ENCODE measurements at places on chromosomes 13 and 19. TPM values are rescaled to one million over a fixed set of nuclear protein-coding genes. Genes with fewer than 3 reads are reported as not detected.
A peak's percentile ranks its signal among the peaks of the same experiment; 100 is the strongest.

Gene ERICH4
- total RNA-seq: not detected

Gene ZNF607
- 8.8 TPM for total RNA-seq

Gene LILRB3
- total RNA-seq: 0.31 TPM

Gene LCP1
- 834 TPM for total RNA-seq

Gene CATSPERD
- total RNA-seq: not detected

Gene SYNE4
- total RNA-seq: 4.8 TPM

Gene KCTD12
- 6.6 TPM for total RNA-seq

GRCh38 chr19:50844296-50844935, 10.3 kb upstream of the KLK3 start:
- H3K36me3 ChIP-seq: no peaks in the 10 kb centered on the region
- H3K27ac ChIP-seq: no peak overlapping the region
- peaks cover 41% of the 10 kb centered on the region for H3K27me3 ChIP-seq
- no peak overlapping the region for H3K4me3 ChIP-seq

DNA sequence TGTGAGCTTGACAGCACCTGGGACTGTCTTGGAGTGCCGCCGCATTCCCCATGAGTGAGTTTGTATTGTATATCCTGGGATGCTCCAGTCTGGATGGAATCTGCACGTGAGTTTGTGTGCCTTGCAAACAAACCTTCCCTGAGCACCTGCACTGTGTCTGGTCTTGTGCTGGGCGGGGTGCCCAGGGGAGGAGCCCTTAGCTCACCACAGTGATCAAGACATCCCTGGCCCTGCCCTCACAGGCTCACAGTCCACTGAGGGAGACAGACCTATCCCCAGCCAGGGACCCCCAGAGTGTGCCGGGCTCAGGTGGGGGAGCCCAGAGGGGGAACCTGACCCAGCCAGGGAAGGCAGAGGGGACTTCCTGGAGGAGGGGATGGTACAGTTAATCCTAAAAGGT, 1.7 kb upstream of the BCAM start:
- no peaks in the 10 kb centered on the region for H3K4me1 ChIP-seq
- no peak overlapping the region for H3K4me3 ChIP-seq
- H3K36me3 ChIP-seq: no peaks in the 10 kb centered on the region
- H3K27me3 ChIP-seq: peaks cover 21% of the 10 kb centered on the region

- H3K4me1 ChIP-seq: peaks cover 10% of the 10 kb centered on the region
- DNase-seq: no peak
- no peaks in the 10 kb centered on the region for H3K36me3 ChIP-seq
- no peak overlapping the region for H3K4me3 ChIP-seq
These were observed 158.9 kb downstream of the ZIC5 start for GRCh38 chr13:99812625-99813024.

GRCh38 chr13:92097337-92097903, 699.0 kb downstream of the GPC5 start:
- no peaks in the 10 kb centered on the region for H3K36me3 ChIP-seq
- H3K4me3 ChIP-seq: no peak overlapping the region
- H3K4me1 ChIP-seq: no peaks in the 10 kb centered on the region
- no peak overlapping the region for H3K27ac ChIP-seq
- DNase-seq: no peak
- no peaks in the 10 kb centered on the region for H3K27me3 ChIP-seq

GRCh38 chr13:43573361-43573740, 213.4 kb downstream of the ENOX1 start:
- no peaks in the 10 kb centered on the region for H3K36me3 ChIP-seq
- H3K27ac ChIP-seq: no peak overlapping the region
- peaks cover 8% of the 10 kb centered on the region for H3K4me1 ChIP-seq
- H3K27me3 ChIP-seq: peaks cover 45% of the 10 kb centered on the region
- no peak for DNase-seq

DNA sequence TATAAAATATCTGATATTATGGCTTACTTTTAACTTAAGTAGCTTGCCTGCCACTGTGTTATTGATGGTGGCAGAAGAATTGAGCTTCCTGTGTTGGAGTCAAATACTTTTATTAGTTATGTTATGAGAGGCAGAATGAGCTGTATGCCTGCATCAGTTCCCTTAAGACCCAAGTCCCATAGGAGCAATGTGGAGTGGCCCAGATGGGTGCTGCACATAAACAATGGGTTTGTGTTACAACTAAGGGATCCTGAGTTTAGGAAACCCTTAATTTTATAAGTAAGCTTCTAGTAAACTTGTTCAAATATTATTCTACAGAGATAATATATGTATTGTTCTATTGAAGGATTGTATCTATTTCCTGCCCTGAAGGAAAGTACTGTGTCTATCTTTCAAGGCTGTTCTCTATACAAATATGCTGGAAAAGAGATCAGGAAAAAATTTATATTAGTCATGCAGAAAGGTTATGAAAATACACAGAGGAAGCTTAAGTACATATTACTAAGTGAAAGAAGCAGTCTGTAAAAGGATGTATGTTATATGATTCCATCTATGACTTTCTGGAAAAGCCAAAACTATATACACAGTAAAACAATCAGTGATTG, 2018.0 kb upstream of the PCDH20 start:
- no peak overlapping the region for H3K4me3 ChIP-seq
- H3K27ac ChIP-seq: no peak overlapping the region
- H3K4me1 ChIP-seq: no peaks in the 10 kb centered on the region
- no peak for DNase-seq
- H3K27me3 ChIP-seq: no peaks in the 10 kb centered on the region

- no peak overlapping the region for H3K4me3 ChIP-seq
- no peak for DNase-seq
- no peaks in the 10 kb centered on the region for H3K27me3 ChIP-seq
- H3K4me1 ChIP-seq: no peaks in the 10 kb centered on the region
- H3K27ac ChIP-seq: no peak overlapping the region
- H3K36me3 ChIP-seq: peaks cover 9% of the 10 kb centered on the region
These were observed 7.8 kb downstream of the FPR3 start for GRCh38 chr19:51802775-51803174.

- H3K27ac ChIP-seq: no peak overlapping the region
- no peak overlapping the region for H3K4me3 ChIP-seq
- H3K27me3 ChIP-seq: peaks cover 11% of the 10 kb centered on the region
- no peak for DNase-seq
- no peaks in the 10 kb centered on the region for H3K4me1 ChIP-seq
These were observed 49.2 kb downstream of the KLF5 start for GRCh38 chr13:73107970-73108369.

GRCh38 chr13:39144391-39144790, 106.1 kb downstream of the NHLRC3 start:
- DNase-seq: no peak
- H3K4me1 ChIP-seq: peaks cover 15% of the 10 kb centered on the region
- H3K4me3 ChIP-seq: no peak overlapping the region
- H3K27ac ChIP-seq: no peak overlapping the region
- H3K27me3 ChIP-seq: peaks cover 43% of the 10 kb centered on the region

GRCh38 chr13:50970956-50971355, 61.4 kb downstream of the RNASEH2B start:
- H3K4me3 ChIP-seq: no peak overlapping the region
- H3K27me3 ChIP-seq: no peaks in the 10 kb centered on the region
- peaks cover 9% of the 10 kb centered on the region for H3K36me3 ChIP-seq
- DNase-seq: no peak

DNA sequence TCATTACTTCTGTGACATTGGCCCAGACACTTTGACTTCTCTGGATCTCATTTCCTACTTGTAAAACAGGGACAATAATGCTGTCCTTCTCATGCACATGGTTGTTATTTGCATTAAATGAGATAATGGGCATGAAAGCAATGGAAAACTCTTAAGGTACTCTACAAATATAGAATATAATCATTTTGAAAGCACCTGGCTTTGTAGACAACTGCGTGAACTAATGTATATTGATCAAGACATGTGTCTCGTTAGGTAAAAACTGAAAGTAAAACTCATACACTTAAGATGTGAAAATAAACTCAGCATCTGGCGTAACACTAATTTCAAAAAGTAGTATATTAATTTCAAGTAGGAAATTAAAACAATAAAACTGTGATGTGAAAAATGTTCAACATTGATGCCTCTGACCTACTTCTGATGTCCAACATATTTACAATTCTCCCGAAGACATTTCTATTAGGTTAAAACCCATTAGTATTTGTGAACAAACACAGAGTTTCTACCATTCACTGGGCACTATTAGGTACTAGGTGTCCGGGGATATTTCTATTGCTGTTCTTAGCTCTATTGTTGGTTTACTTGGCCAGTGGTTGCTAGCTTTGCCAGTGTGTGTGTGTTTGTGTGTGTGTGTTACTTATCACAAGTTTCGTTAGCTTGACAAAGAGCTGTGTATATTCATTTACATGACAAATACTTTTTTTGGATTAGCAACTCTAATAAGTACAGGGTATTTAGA, 220.5 kb downstream of the KCNRG start:
- peaks cover 14% of the 10 kb centered on the region for H3K36me3 ChIP-seq
- no peak for DNase-seq
- peaks cover 45% of the 10 kb centered on the region for H3K27me3 ChIP-seq
- peak overlapping the region; percentile 64 for H3K4me3 ChIP-seq
- peaks cover 38% of the 10 kb centered on the region for H3K4me1 ChIP-seq

- H3K4me3 ChIP-seq: no peak overlapping the region
- DNase-seq: no peak
- peaks cover 5% of the 10 kb centered on the region for H3K36me3 ChIP-seq
- peaks cover 17% of the 10 kb centered on the region for H3K4me1 ChIP-seq
These were observed 121.6 kb downstream of the CYSLTR2 start for GRCh38 chr13:48775285-48775684.
